ENCODE measurements at places on chromosomes 13 and 19.

DNA sequence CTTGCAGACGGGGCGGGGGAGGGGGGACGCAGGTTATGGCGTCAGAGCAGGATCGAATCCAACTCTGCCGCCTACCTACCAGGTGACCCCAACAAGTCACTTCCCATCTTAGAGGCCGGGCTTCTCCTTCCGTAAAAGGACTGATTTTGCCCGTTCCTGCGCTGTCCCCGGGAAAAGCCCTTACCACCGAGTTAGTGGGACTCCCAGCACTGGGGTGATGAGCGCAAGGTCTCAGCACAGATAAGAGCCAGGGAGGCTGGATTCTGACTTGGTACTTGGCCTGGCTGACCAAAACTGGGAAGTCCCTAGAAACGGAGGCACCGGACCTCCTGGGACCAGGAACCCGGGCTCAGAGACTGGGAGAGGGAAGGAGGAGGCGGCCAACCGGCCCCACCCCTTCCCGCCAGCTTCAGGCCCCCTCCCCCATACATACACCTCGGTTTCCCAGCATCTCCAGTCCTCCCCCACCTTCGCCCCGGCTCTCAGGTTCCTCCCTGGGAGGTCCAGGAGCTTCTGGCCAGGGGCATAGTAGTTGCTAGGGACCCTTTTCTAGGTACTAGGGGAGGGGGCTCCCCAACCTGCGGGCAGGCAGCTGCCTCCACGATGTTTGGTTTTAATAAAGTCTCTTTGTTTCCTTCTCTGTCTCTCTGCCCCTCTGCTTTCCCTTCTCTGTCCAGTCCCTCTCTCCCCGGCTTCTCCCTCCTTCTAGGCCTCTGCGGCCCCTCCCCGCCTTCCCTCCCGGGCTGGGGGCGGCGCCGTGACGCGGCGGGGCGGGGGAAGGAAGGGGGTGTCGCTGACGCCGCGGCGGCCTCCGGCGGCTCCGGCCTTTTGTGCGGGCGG is at the start of gene GRAMD1A:
GRAMD1A (plus strand) TSS at position 826 of the 840 bp plus-strand sequence. CDS start 156 bp downstream, outside the sequence.
- DNase-seq, result peak; percentile 96

- no peak for DNase-seq
Observed at GRCh38 chr13:37273836-37274235, 168.4 kb upstream of the CSNK1A1L start.

- no peak for DNase-seq
Observed at GRCh38 chr13:59837101-59837500, 326.6 kb downstream of the DIAPH3 start.

- DNase-seq, result peak; percentile 95
Observed at GRCh38 chr19:16247353-16248182, 49.9 kb downstream of the AP1M1 start.

DNA sequence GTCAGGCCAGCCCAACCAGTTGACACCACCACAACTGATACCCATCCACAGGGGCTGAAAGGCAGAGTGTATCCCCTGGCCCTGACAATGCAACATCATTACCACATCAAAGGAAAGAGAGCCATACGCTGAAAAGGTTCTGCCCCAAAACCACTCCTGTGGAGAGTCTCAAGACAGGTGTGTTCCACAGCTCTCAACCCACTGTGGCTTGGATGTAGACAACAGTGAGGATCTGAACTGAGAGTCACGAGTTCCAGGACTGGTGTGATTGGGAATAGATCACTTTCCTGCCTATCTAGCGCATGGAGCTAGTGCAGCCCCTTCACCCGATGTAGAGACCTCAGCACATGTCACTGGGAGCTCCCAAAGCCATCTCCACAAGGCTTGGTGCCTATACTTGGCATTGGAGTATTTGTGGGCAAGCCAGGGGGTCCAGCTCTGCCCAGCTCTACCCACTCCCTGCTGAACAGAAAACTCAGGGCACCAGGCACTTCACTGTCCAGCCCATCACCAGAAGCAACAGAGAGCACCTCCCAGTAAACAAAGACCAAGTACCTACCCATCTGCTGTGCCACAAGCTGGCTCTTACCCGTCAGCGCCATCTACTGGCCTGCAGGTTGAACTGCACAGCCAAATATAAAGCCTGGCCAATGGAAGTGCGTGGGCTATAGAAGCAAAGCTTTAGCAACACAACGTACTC is 579.5 kb downstream of the UQCRFS1 start:
- DNase-seq, result no peak

- DNase-seq, result no peak
Observed at GRCh38 chr13:21625366-21625765, 21.4 kb upstream of the MICU2 start.

DNA sequence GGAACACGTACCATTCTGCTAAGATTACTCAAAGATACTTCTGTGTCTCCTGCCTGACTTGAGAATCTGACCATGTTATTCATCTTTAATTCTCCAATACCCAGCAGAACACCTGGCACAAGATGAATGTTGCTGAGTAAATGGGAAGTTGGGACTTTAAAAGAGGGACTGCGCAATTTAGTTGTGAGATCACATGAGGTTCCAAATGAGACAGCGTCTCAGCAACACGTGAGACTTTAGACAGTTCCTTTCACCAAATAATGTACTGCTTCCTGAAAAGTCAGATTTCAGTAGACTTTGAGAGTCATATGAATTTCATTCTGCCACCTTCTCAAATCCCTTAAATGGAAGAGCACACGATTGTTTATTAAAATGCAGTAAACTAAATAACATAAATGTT is 36.7 kb downstream of the DOCK9 start:
- no peak for DNase-seq

GRCh38 chr13:110589793-110590390 is 25.5 kb upstream of the NAXD start:
- no peak for DNase-seq

DNA sequence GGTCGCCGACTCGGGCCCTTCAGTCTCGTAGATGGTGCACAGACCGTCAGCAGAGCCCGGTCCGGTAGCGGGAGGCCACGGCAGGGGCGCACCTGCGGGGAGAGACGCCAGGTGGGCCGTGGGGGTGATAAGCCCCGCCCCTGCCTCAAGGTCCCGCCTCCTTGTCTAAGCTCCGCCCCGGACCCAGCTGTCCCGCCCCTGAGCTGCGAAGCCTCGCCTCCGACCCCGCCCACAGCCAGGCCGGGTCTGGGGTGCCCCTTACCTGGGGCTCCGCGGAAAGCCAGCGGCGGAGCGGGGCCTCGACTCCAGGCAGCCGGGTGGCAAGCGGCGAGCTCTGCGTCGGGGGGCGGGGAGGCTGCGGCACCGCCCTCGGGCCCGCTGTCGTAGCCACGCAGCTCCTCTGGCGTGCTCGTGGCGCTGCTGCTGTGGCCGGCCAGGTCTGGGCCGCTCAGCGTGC is 4.7 kb downstream of the PRR36 start:
- DNase-seq, result no peak

DNA sequence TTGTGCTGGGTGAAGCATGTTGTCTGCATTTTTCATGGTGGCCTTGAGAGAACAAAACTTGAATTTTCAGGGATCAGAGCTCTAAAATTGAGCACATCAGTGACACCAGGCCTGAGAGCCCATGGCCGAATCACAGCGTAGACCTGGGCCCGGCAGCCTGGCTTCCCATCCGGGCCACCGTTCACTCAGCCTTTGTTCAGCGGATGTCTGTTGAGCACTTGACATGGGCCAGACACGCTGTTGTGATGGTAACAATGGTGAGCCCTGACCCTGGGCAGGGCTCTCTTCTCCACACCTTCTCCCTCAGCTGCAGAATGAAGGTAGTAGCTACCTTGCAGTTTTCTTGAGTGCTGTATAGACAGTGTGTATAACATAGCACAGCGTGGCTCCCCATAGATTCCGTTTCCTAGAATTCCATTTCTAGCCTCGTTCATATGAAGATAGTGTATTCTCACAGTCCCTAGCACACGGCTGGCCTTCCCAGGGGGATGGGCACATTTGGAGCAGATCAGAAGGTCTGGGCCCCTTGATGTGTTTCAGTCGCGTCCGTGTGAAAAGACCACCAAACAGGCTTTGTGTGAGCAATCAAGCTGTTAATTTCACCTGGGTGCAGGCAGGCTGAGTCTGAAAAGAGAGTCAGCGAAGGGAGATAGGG is 75.3 kb downstream of the RAB20 start:
- no peak for DNase-seq

DNA sequence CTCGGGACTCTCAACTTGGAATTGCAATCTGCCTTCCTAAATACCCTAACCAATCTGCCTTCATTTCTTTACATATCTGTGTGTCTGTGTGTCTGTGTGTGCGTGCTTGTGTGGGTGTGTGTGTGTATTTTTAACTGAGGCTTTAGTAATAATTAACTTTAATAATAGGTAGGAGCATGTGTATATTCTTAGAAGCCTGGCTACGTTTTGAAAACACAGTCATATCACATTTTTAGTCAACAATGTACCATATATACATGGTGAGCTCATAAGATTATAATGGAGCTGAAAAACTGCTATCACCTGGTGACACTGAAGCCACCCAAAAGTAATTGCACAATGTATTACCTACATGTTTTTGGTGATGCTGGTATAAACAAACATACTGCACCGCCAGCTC is 65.4 kb upstream of the ATXN8OS start:
- DNase-seq, result no peak

- no peak for DNase-seq
Observed at GRCh38 chr19:30577551-30578105, 205.4 kb downstream of the ZNF536 start.

- DNase-seq, result no peak
Observed at GRCh38 chr13:99545361-99545760, 44.1 kb downstream of the TM9SF2 start.

DNA sequence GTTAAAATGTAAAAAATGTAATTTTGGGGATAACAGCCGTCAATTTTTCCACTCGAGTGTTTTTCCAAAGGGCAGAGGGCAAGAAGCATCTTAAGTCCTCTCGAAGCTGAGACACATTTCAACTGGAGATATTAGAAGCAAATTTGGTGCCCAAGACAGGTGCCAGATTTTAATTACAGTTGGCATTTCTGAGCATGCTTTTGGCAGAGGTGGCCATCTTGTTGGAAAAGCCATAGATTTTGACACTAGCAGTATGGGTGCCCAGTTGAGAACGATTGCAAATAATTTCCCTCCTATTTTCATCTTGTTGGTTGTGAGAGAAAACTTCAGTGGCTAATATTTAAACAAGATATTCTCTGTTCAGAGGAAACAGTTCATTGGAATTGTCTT is 146.3 kb downstream of the TM9SF2 start:
- DNase-seq, result no peak

- DNase-seq, result no peak
Observed at GRCh38 chr13:44815623-44816022, 173.6 kb downstream of the NUFIP1 start.

- DNase-seq, result no peak
Observed at GRCh38 chr13:23950736-23951510, 53.6 kb upstream of the C1QTNF9B start.

DNA sequence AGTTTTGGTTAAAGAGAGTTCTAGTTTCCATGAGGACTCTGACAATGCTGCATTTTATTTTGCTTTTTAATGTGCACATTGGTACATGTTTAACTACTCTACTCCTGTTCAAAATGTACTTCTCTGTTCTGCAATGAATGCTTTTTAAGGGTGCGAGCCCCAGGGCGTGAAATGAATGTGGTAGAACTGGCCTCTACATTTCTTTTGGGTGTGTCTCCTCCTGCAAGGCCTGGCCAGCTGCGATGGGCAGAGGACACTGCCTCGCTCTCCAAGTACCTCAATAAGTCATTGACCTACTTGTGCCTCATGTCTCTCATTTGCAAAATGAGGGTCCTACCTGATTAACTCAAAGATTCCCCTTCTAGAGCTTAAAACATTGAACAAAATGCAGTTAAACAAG is 6.7 kb downstream of the RGS9BP start:
- no peak for DNase-seq

DNA sequence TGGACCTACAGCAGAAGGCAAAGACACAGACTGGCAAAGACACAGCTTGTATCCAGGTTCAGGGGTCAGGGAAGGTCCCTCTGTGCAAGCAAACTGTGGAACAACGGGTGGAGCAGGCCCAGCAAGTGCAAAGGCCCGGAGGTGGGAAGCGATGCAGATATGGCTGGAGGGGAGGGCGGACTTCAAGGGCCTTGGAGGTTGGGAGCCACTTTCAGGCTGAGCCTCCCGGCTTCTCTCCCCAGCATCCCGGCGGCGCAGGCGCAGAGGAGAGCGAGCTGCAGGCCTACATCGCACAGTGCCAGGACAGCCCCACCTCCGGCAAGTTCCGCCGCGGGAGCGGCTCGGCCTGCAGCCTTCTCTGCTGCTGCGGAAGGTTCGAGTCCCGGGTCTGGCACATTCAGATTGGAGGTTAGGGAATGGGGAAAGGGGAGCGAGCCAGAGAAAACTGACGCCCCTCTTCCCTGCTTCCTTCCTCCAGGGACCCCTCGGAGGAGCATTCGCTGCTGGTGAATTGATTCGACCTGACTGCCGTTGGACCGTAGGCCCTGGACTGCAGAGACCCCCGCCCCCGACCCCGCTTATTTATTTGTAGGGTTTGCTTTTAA is 2.1 kb upstream of the PNPLA6 start:
- DNase-seq, result peak; percentile 87

- no peak for DNase-seq
Observed at GRCh38 chr19:50387868-50388245, 3.7 kb downstream of the POLD1 start.

DNA sequence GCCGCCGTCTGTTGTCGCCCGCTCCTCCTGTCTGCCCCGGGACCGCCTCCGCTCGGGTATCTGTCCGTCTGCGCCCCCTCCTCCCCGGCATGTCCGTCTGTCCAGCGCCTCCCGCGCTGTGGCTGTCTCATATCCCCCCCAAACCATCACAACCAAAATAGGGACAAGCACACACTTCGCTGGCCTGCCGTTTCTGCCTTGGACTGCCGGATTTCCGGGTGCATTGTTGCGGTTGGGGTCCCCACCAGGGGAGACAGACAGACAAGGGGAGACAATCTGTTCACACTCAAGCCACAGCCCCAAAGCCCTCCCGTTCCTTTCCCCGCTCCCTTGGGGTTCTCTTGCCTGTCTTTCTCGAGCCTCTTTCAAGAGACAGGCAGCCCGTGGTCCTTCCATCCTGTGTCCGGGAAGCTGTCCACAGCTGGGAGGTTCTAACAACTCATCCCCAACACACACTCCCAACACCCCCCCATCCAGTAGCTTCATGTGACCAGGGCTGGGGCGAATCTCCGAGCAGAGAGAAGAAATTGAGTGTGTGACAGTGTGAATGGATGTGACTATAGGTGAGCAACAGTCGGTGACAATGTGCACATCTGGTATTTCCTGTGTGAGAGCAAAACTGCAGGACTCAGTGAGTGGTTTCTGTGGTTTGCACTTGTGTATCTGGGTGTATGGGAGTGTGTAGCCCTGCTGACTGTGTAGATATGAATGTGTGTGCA is 16.5 kb upstream of the FOSB start:
- DNase-seq, result no peak

- DNase-seq, result no peak
Observed at GRCh38 chr13:41352935-41353840, 42.1 kb downstream of the NAA16 start.

GRCh38 chr13:22629374-22629773 is 551.4 kb upstream of the SGCG start:
- DNase-seq, result no peak

GRCh38 chr13:98960606-98961502 is 17.0 kb downstream of the DOCK9 start:
- no peak for DNase-seq
